Amniotic epithelial cell (primary cell): ENCODE measurements at places on chromosomes 13 and 19.

- DNase-seq: no peak
These were observed 10.4 kb upstream of the ZNF586 start for GRCh38 chr19:57759096-57759495.

DNA sequence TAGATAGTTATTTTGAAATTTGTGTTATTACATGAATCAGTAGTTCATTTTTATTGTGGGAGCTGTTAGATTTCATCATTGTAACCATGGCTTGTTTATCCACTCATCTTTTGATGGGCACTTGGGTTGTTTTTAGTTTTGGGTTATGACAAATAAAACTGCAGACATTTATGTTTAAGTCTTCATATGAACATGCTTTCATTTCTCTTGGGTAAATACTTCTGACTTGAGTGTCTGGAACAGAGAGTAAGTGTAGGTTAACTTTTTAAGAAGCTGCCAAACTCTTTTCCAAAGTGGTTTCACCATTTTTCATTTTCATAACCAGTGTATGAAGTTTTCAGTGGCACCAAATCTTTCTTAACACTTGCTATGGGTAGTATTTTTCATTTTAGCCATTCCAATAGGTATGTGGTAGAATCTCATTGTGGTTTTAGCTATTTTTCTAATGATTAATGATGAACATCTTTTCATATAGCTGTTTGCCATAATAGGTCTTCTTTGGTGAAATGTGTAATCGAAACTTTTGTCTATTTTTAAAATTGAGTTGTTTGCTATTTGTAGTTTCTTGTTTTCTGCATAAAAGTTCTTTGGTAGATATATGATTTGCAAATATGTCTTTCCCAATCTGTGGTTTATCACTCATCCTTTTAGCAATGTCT is 17.9 kb downstream of the SLAIN1 start:
- DNase-seq: no peak

GRCh38 chr13:109785141-109785891 is 1.1 kb downstream of the IRS2 start:
- DNase-seq: peak; percentile 76

GRCh38 chr13:73323615-73324014 is 264.8 kb downstream of the KLF5 start:
- DNase-seq: no peak

GRCh38 chr19:47518139-47518538 is 3.3 kb upstream of the NAPA start:
- peak; percentile 12 for DNase-seq

DNA sequence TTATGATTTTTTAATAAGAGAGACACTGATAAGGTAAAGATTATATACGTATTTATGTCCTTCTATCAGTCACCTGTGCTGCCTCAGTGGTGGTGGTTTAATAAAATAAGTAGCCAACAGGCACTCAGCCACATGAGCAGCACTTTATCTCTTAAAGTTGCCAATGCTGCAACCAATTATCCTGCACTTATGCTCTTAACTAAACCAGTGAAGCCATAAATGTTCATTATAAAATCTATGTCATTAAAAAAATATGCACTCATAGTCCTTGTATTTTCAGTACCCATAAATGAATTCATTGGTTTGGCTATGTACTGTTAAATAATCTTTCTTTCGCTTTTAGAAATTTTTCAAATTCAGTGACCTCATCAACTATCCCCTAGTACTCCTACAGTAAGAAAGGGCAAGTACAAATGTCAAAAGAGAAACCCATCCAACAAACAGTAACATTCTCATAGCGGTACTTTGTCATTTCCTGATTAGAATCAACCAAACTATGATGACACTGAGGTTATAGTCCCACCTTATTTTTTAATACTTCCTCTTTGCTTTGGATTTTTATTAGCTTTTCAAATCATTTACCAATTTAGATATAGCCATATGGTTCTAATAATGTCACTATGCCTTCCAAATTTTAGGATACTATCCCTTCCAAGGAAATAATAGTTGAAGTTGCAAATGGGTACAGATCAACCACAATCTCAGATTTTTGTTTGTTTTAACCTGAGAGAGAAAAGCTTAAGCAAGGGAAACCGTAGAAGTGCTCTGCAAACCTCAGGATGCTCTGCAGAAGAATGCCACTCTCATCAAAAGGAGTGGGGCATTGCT is 190.9 kb downstream of the KLF12 start:
- no peak for DNase-seq

- DNase-seq: no peak
These were observed 47.1 kb upstream of the CNMD start for GRCh38 chr13:52786766-52787165.

GRCh38 chr13:113854238-113855011 is 9.5 kb downstream of the GAS6 start:
- DNase-seq: no peak

GRCh38 chr19:15991602-15992001 is 42.8 kb downstream of the OR10H4 start:
- no peak for DNase-seq

DNA sequence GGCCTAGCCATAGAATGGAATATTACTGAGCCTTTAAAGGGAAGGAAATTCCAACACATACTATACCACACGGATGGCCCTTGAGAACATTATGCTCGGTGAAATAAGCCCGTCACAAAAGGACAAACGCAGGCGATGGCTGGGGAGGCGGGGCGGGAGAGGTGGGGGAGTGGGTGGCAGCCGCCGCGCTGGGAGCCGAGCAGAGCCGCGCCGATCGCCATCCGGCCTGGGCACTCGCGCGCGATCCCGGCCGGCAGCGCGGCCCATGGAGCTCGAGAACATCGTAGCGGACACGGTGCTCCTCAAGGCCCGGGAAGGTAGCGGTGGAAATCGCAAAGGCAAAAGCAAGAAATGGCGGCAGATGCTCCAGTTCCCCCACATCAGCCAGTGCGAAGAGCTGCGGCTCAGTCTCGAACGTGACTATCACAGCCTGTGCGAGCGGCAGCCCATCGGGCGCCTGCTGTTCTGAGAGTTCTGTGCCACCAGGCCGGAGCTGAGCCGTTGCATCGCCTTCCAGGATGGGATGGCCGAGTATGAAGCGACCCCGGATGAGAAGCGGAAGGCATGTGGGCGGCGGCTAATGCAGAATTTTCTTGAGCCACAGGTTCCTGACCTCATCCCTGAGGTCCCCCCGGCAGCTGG is 140.1 kb downstream of the ZDHHC20 start:
- peak; percentile 5 for DNase-seq

GRCh38 chr19:51157265-51157664 is 15.2 kb downstream of the SIGLEC7 start:
- no peak for DNase-seq

GRCh38 chr13:94053986-94054593 is 425.4 kb downstream of the DCT start:
- DNase-seq: no peak

DNA sequence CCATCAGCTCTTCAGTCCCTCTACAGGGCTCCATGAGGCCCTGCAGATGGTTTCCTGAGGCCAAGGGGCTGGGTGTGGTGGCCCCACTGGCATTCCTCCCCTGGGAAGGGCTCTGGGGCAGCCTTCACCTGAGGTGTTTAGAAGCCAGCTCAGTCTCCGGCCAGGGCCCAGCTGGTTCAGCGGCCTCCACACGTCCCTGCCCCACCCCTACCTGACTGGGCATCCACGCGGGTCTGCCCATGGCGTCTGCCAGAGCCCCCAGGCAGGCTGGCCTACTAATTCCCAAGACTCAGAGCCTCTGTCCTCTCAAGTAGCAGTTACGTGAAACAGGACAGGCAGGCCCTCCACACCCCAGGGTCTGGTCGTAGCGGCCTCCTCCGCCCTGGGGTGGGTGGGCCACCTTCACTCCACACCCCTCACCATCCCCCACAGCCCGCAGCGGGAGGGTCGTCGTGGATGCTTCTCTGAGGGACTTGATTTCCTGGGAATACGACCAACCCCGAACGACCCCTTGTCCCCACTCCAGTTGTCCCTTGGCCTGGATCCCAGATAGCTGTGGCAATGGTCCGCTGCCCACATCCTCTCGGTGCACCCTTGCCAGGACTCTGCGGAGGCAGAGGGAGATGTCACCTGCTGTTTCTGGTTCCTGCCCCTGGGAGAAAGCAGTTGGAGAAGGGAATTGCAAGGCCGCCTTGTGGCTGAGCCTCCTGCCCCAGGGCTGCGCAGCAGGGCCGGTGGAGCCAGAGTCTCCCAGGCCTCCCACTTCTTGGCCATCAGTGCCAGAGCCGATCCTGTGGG is 24.3 kb downstream of the CAPN12 start:
- no peak for DNase-seq

DNA sequence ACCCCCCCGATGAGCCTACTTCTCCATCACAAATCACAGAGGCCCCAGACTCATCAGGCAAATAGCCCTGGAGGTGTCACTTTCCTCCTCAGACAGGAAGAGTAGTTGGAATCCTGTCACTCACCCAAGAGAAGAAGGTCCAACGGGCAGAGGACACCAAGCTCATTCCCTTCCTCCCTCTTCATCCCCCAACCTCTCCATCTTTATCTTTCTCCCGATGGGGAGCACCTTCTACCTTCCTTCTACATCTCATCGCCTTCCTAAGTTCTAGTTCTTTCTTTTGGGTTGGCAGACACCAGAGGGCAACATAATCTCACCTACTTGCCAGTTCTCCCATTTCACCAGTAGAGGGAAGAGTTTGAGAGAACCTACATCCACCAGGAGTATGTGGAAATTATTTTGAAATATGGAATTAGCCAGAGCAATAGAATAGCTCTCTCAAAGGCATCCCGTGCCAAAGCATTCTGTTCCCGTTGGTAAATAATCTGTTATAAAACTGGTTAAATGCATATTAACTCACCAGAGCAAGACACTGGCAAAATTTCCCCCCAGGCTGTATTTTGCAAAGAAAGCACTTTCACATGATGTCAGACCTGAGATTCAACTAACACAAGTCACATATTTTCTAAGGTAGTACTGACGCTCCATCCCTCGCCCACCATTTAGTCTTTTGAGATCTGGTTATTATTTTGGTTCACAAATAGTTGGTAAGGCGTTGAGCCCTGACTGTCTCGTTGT is 55.0 kb downstream of the ZIC5 start:
- DNase-seq: peak; percentile 72

GRCh38 chr19:43872547-43873336 is 45.6 kb downstream of the ZNF283 start:
- DNase-seq: peak; percentile 12

DNA sequence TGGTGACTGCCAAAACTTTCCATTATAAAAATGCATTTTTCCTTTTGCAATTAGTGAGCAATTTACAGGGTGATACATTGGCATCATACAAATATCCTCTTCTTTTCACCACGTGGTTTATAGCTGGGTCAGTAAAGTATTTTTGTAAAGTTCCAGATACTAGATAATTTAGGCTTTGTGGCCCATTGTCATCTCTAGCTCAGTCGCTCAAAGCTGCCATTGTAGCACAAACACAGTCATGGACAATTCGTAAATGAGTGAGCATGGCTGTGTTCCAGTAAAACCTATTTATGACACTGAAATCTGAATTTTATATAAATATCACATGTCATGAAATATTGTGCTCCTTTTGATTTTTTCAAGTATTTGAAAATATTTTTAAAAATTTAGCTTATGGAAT is 162.9 kb downstream of the USP12 start:
- no peak for DNase-seq

DNA sequence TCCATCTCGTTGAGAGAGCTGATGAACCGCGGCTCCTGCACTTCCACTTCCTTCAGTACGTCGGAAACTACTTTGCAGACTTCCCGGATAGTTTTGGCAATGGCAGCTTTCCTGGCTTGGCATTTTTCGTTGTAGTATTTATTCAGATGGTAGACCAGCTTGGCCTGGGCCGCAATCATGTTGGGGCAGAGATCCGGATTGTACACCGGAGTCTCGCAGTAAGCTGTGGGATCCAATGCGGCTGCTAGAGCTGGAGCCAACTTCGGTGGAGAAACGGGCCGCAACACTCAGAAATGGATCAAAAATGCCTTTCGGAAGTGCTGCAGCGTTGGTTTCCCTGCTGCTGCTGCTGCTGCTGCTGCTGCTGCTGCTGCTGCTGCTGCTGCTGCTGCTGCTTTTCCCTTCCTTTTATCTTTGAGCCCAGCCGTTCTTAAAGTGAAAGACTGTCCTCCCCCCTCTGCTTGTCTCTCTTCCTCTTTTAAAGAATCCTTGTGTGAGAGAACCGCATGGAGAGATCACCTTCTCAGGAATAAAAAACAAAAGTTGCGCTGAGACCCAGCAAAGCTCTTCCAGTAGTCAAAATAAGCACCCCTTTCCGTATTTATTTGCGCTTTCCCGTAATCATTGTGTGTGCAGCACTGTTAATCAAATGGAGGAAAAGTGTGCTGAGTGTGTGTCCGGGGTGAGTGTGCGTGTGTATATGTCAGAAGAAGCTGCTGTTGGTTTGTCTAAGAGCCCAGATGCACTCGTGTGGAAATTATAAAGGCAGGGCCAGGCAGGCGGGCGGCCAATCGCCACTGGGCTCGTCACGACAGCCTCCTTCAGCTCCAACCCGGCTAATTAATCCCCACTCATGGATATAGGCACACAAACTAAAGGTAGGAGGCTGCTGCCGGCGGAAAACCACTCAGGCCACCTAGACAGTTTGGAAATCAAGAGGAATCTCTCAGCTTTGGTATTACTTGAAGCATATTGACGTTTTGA is at the start of gene MAB21L1:
Gene MAB21L1 (minus strand): TSS at position 730 of the 984 bp plus-strand sequence. CDS start 551 bp downstream, at position 179.
- DNase-seq: no peak

- DNase-seq: no peak
These were observed 11.3 kb downstream of the SOX1 start for GRCh38 chr13:112078216-112078615.

GRCh38 chr13:98782654-98783053 is 30.2 kb upstream of the SLC15A1 start:
- DNase-seq: peak; percentile 92

DNA sequence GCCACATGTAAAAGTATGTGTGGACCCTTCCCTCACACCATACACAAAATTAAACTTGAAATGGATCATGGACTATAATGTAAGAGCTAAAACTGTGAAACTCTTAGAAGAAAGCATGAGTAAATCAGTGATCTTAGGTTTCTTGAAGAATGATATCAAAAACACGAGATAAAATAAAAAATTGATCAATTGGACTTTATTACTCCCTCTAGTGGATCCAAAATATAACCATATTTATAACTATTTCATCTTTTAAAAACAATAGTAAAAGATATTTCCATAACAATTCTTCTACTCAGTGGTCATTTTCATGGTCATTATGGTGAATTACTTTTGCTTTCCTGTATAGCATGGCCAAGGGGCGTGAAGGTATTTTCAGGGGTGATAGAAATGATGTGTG is 174.6 kb upstream of the LSM14A start:
- DNase-seq: no peak

GRCh38 chr13:74093691-74094090 is 40.5 kb downstream of the KLF12 start:
- no peak for DNase-seq
